Activated CD4-positive, alpha-beta T cell treated with anti-CD3 and anti-CD28 coated beads for 36 hours (primary cell): ENCODE measurements at places on chromosomes 1 and 21. TPM values are rescaled to one million over a fixed set of nuclear protein-coding genes. Genes with fewer than 3 reads are reported as not detected.

Gene GBP5
- 122 TPM for total RNA-seq

Gene F5
- 57.8 TPM for total RNA-seq

Gene PTPN14
- total RNA-seq = 4.3 TPM

Gene SNIP1
- 18.7 TPM for total RNA-seq

Gene KRTAP10-1
- not detected for total RNA-seq

Gene S100A4
- 166 TPM for total RNA-seq

Gene AJAP1
- total RNA-seq = not detected

Gene S100A7
- total RNA-seq = not detected

Gene LACTBL1
- not detected for total RNA-seq

Gene ZNF683
- not detected for total RNA-seq

Gene IL20
- total RNA-seq = not detected

Gene CASQ2
- not detected for total RNA-seq

Gene TCEA3
- 6.8 TPM for total RNA-seq

Gene NEXN
- 3.6 TPM for total RNA-seq
